G401 (cell line): ENCODE measurements at places on chromosomes 3 and 15. TPM values are rescaled to one million over a fixed set of nuclear protein-coding genes. Genes with fewer than 3 reads are reported as not detected.

CAMK2N2 gene
- total RNA-seq = 0.25 and 0.37 TPM in 2 replicates

GOLGA8R gene
- not detected in 2 replicates for total RNA-seq

C15orf62 gene
- 3.1 and 4.0 TPM in 2 replicates for total RNA-seq

RYR3 gene
- total RNA-seq = 0.44 TPM in 1 of 2 replicates, not detected in the other

ALDH1A3 gene
- not detected in 2 replicates for total RNA-seq

CLDN16 gene
- total RNA-seq = not detected in 2 replicates

TMOD2 gene
- 0.03 TPM in 1 of 2 replicates, not detected in the other for total RNA-seq

SLC9C1 gene
- total RNA-seq = not detected in 2 replicates

HTD2 gene
- total RNA-seq = 7.3 and 19.6 TPM in 2 replicates

CFAP91 gene
- not detected in 2 replicates for total RNA-seq

KCNMB2 gene
- total RNA-seq = not detected in 2 replicates

CAMKV gene
- 1.4 and 2.1 TPM in 2 replicates for total RNA-seq

SSUH2 gene
- total RNA-seq = not detected in 2 replicates

MAGI1 gene
- total RNA-seq = 7.7 and 11.0 TPM in 2 replicates

TUSC2 gene
- total RNA-seq = 45.0 and 45.4 TPM in 2 replicates

MORC1 gene
- not detected in 2 replicates for total RNA-seq

RTP2 gene
- not detected in 2 replicates for total RNA-seq

UBA5 gene
- total RNA-seq = 22.1 and 27.7 TPM in 2 replicates

PTPRG gene
- total RNA-seq = 1.1 and 1.4 TPM in 2 replicates

RASGRP1 gene
- total RNA-seq = not detected in 2 replicates

MYLK gene
- total RNA-seq = not detected in 2 replicates
